Stimulated activated CD8-positive, alpha-beta memory T cell treated with anti-CD3 and anti-CD28 coated beads, Interleukin-2, amount 100 ng/mL, for 48 hours (primary cell): ENCODE measurements at places on chromosomes 11 and 22.

GRCh38 chr11:12600829-12601228 is 73.4 kb upstream of the TEAD1 start:
- no peak for DNase-seq

DNA sequence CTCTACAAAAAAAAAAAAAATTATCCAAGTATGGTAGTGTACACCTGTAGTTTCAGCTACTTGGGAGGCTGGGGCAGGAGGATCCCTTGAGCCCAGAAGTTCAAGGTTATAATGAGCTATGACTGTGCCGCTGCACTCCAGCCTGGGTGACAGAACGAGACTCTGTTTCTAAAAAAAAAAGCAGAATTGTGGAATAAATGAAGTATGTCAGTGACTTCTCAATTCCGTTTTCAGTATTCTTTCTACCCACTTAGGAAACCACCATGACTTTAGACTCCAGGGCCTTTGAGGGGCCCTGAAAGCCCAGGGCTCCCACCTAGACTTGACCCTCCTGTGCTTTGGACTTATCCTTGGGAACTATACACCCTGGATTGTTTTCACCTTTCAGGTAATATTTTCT is 6.5 kb upstream of the NUP160 start:
- no peak for DNase-seq

GRCh38 chr22:35653824-35654223 is 5.6 kb downstream of the APOL6 start:
- DNase-seq = no peak

GRCh38 chr11:2588809-2589537 is 110.8 kb downstream of the KCNQ1OT1 start:
- no peak for DNase-seq

GRCh38 chr11:94185416-94186084 is 56.9 kb downstream of the PANX1 start:
- DNase-seq = no peak

DNA sequence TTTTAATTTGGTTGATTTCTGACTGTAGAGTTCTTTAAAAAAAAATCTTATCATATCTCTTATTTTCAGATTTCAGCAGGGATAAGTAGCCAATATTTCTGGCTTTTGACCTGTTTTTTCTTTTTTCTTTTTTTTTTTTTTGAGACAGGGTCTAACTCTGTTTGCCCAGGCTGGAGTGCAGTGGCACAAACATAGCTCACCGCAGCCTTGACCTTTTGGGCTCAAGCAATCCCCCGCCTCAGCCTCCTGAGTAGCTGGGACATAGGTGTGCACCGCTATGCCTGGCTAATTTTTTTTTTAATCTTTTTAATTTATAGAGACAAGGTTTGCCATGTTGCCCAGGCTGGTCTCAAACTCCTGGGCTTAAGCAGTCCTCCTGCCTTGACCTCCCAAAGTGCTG is 23.9 kb upstream of the ZBTB44 start:
- no peak for DNase-seq

DNA sequence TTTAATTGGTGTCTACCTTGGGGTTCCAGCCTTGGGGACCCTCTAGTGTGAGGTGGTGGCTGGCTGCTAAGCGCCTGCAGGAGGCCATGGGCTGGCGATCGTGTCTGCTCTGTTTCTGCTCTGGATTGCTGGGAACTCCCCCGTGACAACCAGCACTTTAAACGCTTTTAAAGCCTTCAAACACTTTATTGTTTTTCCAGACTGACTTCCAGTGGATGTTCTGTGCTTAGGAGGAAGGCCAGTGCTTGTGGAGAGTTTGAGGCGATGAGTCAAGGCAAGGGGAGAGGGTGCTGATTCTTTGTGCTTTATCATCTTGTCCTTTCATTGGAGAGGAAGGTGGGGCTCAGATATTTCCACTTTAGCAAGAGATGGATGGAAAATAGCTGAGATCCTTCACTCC is 81.6 kb downstream of the FLI1 start:
- no peak for DNase-seq

GRCh38 chr11:102724904-102725500 is at the start of gene MMP8:
Gene MMP8 (minus strand): TSS chr11:102724954. CDS start chr11:102724855, 99 bp downstream.
- DNase-seq = no peak

- no peak for DNase-seq
Observed at GRCh38 chr11:47864901-47865300, 16.8 kb upstream of the NUP160 start.

GRCh38 chr11:119258180-119258579 is 52.0 kb downstream of the CBL start:
- DNase-seq = no peak

- no peak for DNase-seq
Observed at GRCh38 chr11:33828604-33829429, 54.5 kb upstream of the FBXO3 start.

DNA sequence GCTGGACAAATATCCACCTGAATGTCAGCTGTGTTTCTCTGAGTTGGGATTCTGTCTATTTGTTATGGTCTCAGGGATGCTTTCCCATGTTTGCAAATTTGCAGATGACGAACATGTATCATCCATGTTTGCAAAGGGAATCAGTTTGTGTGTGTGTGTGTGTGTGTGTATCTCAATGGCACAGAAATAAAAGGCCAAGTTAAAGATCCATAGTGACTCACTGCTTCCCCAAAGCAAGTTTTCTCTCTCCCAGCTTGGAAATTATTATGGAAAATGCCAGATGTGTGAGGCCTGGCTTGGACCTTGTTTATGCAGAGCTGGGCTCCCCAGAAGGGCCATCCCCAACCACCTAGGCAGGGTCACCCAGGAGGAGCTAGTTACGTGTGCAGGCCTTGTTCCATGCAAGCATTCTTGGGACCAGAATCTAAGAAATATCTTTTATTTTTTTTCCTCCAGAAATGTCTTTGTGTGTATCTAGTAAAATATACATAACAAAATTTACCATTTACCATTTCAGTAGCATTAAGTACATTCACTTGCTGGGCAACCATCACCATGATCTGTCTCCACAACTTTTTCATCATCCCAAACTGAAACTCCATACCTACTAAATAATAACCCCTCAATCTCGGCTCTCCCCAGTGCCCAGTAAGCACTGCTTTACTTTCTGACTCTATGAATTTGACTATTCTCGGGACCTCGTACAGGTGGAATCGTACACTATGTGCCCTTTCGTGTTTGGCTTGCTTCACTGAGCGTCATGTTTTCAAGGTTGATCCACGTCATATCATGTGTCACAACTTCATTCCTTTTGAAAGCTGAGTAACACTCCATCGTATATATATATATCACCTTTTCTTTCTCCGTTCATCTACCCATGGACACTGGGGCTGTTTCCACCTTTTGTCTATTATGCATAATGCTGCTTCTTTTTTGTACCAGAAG is 56.6 kb upstream of the WNT7B start:
- DNase-seq = no peak

- DNase-seq = no peak
Observed at GRCh38 chr11:15839061-15839460, 517.3 kb downstream of the SOX6 start.

GRCh38 chr11:110812086-110812733 is 100.0 kb upstream of the ARHGAP20 start:
- no peak for DNase-seq

DNA sequence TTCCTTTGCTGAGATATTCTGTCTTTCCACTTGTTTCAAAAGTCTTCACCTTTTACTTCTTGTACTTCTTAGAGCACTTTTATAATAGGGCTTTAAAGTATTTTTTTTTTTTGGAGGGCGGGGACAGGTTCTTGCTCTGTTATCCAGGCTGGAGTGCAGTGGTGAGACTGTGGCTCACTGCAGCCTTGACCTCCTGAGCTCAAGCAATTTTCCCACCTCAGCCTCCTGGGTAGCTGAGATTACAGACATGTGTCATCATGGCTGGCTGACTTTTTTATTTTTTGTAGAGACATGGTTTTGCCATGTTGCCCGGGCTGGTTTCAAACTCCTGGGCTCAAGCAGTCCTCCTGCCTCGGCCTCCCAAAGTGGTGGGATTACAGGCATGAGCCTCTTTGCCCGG is 57.9 kb downstream of the DYNC2H1 start:
- no peak for DNase-seq

DNA sequence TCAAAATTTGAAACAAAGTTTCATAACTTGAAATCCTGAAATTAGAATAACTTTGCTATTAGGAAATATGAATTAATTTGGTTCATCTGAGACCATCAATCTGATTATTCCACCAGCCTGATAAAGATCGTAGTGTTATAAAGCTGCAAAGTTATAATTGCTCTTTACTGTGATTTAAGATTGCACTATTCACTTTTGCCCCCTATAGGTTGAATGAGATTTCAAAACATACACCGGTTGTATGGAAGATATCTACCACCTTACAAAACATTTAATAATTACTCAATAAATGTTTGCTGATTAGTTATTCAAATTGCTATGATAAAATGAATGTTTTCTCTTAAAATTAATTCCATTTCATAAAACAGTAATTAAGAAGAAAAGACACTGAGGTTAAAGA is 26.1 kb downstream of the APIP start:
- DNase-seq = no peak

DNA sequence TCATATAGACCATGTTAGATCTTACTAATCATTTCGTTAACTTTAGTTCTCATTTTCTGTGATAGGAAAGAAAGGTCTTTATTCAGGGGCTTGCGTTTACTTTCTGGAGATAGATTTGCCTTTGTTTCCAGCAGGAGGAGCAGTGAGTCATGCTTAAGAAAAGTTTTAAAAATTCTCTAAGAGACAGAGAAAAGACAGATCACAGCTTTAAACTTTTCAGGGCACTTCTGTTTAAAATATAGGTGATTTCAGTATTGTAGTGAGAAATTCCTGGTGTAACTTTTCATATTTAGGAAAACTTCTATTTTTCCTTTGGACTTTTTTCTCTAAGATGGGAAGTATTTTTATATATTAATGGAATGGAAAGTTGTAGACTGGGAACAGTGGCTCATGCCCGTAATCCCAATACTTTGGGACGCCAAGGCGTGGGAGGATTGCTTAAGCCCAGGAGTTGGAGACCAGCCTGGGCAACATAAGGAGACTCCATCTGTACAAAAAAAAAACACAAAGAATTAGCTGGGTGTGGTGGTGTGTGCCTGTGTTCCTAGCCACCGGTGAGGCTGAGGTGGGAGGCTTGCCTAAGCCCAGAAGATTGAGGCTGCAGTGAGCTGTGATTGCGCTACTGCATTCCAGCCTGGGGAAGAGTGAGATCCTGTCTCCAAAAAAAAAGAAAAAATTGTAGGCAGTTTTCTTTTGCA is 60.3 kb downstream of the ATXN10 start:
- no peak for DNase-seq

- DNase-seq = no peak
Observed at GRCh38 chr11:21612326-21612725, 580.6 kb upstream of the ANO5 start.

- DNase-seq = no peak
Observed at GRCh38 chr11:58652726-58653280, 30.3 kb downstream of the CNTF start.

DNA sequence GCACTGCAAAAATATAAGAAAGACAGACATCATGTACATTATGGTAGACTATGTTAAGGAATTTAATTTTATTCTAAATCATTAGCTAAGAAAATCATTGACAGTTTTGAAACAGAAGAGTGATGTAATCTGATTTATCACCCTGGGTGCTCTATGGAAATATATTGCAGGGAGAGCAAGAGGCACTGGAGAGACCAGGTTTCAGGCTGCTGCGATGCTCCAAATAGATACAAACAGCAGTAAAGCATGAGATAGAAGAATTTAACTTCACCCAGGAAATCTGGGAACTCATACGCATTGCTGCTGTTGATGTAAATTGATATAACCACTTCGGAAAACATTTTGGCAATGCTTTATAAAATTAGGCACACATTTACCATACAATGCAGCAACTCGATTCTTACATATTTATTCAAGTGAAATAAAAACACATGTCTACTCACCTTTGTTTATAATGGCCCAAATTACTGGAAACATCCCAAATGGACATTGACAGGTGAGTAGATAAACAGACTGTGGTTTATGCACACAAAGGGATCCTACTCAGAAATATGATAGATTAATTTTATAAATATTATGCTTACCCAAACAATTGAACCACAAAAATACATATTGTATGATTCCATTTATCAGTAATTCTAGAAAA is 535.1 kb upstream of the CHORDC1 start:
- DNase-seq = no peak

GRCh38 chr11:64246871-64247728 is at the start of gene PPP1R14B:
Gene PPP1R14B (minus strand): TSS chr11:64246943. CDS start chr11:64246673, 270 bp downstream.
- peak; percentile 78 for DNase-seq

GRCh38 chr11:94131718-94132115 is 3.1 kb downstream of the PANX1 start:
- no peak for DNase-seq

- no peak for DNase-seq
Observed at GRCh38 chr22:22759371-22759770, 115.0 kb downstream of the GGTLC2 start.

GRCh38 chr11:20021771-20022362 is 138.4 kb downstream of the DBX1 start:
- DNase-seq = no peak

DNA sequence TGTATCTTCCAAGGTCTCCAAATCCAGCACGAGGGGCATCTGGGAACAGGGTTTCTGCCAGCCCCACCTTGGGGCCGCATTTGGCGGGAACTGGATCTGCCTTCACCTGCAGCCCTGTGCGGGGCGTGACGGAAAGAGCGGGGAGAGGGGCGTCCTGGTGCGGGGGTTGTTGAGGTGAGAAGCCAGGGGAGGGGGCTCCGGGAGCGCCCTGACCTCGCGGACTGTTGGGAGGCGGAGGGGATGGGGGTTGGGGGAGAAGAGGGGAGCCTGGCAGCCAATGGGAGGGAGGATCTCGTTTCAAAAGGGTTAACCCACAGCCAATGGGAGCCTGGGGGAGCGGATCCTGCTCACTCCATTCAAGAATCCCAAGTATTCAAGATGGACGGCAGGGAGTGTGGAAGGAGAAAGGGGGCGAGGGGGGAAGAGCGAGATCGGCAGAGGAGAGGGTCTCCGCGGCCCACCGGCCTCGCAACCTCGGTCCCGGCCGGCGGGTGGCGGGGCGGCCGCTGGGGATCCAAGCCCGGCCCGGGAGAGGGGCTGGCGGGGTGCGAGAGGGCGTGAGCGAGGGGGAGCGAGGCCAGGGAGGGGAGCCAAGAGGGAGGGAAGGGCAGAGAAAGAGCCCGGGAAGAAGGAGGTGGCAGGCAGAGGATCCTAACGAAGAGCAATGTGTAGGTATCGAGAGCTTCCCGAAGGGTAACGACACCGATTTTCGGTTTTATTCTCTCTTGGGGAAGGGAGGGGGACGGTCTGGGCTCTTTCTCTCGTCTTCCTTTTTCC is 11.5 kb downstream of the YPEL4 start:
- no peak for DNase-seq

DNA sequence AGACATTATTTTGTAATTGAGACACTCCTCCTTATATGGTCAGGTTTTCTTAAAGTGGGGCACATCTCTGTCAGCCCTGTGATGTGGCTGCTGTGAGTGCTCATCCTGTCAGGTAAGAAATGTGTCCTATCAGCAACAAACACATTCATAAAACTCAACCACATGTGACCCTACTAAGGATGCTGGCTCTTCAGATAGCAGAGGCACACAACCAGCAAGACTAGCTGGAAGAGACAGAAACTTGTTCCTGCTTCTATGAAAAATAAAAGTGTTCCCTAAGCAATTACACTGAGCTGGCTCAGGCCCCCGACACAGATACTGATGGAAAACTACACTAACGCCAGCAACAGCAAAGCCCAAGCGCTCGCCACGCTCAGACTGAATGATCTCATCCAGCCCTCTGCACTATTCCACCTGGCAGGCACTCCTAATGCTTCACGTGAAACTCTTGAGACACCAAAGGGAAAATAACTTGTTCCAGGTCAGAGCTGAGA is 49.8 kb upstream of the CYP2D6 start:
- DNase-seq = no peak

- DNase-seq = no peak
Observed at GRCh38 chr22:23772649-23773473, at the start of gene MMP11. Gene MMP11 (plus strand): TSS chr22:23772849. CDS start chr22:23772871, 22 bp downstream.
